ENCODE measurements at places on chromosomes 16 and 17.

DNA sequence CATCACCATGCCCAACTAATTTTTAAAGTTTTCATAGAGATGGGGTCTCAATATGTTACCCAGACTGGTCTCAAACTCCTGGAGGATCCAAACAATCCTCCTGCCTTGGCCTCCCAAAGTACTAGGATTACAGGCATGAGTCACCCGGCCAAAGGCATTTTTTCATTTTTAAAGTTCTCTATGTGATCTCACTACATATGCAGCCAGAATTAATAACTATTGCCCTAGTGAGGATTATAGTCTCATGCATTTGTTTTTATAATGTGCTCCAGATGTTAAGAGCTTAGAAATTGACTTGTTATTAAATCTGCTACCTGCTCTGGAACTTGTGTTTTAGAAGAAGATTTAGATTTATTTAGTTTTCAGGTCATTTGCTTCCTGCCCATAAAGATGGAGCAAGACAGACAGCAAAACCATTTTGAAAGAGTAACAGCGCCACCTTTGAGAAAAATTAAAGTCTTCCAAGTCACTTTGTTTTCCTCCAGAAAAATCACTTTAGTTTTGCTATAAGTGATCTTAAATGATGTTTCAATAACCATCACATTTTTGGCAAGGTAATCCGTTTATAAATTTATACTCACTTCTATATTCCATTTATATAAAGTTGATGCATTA, 79.5 kb downstream of the CA4 start:
- DNase-seq: no peak

- no peak for DNase-seq
Observed at GRCh38 chr17:32836527-32836926, 40.4 kb downstream of the MYO1D start.

GRCh38 chr17:61436273-61436672, 15.9 kb upstream of the TBX4 start:
- DNase-seq: no peak

- DNase-seq: no peak
Observed at GRCh38 chr16:8326232-8326631, 264.1 kb downstream of the TMEM114 start.

DNA sequence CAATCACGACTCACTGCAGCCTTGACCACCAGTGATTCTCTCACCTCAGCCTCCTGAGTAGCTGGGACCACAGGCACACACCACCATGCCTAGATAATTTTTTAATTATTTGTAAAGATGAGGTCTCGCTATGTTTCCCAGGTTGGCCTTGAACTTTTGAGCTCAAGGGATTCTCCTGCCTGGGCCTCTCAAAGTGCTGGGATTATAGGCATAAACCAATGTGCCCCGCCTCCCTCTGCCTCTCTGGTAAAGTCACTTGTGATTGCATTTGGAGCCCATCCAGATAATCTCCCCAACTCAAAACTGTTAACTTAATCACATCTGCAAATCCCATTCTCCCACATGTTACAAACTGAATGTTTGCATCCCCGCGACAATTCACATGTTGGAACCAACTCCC, 11.8 kb upstream of the PECAM1 start:
- DNase-seq: peak; percentile 13

DNA sequence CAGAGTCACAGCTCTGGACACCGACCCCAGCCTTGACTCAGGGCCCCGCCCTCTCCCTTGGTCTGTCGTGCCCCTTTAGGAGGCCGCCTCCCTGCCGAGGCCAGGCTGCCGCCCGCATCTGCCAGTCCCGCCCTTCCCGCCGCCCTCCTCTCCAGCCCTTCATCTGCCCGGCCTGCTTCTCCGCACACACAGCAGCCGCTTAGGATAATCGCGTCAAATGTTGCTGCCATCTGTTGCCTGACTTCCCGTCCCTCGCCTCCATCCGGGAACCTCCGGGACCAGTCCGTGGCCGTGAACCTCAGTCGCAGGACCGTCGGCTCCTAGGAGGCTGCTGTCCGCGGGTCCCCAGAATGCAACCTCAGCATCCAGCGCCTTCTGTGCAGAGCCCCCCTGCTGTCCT, 11.9 kb downstream of the GSE1 start:
- DNase-seq: no peak

- DNase-seq: no peak
Observed at GRCh38 chr17:17313350-17313991, 10.3 kb downstream of the NT5M start.

GRCh38 chr16:68389006-68389405, 59.3 kb downstream of the SMPD3 start:
- DNase-seq: no peak

- no peak for DNase-seq
Observed at GRCh38 chr16:9647981-9648701, 534.1 kb downstream of the GRIN2A start.

- DNase-seq: no peak
Observed at GRCh38 chr17:66514227-66514806, 211.9 kb downstream of the PRKCA start.

- DNase-seq: no peak
Observed at GRCh38 chr17:17125136-17126084, 80.7 kb downstream of the PLD6 start.

Measured in tibial artery (tissue), 4 donors.